ENCODE measurements at places on chromosomes 3 and 15. TPM values are rescaled to one million over a fixed set of nuclear protein-coding genes. Genes with fewer than 3 reads are reported as not detected.

GRCh38 chr15:95134431-95135110 is 903.2 kb downstream of the MCTP2 start:
- H3K36me3 ChIP-seq, result no peaks in the 10 kb centered on the region
- no peaks in the 10 kb centered on the region for H3K27me3 ChIP-seq
- no peaks in the 10 kb centered on the region for H3K4me1 ChIP-seq
- H3K4me3 ChIP-seq, result no peak overlapping the region
- DNase-seq, result no peak

DNA sequence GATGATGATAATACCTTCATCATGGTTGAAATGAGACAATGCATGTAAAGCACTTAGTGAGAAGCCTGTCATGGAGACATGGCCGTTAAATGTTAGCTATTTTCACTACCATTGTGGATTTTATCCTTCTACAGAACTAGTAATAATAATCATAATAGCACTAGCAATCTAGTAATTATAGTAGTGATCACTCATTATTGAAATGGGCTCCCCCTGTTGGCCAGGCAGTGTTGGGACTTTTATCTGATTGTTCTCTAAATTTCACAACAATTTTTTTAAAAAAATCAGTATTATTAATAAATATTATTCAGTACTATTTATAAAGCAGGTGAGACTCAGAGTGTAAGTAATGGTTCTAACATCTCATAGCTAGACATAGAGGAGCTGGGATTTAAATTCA is 396.3 kb downstream of the IL5RA start:
- no peaks in the 10 kb centered on the region for H3K27me3 ChIP-seq
- no peaks in the 10 kb centered on the region for H3K36me3 ChIP-seq
- no peak overlapping the region for H3K4me3 ChIP-seq
- no peaks in the 10 kb centered on the region for H3K4me1 ChIP-seq
- no peak overlapping the region for H3K27ac ChIP-seq
- no peak for DNase-seq

DNA sequence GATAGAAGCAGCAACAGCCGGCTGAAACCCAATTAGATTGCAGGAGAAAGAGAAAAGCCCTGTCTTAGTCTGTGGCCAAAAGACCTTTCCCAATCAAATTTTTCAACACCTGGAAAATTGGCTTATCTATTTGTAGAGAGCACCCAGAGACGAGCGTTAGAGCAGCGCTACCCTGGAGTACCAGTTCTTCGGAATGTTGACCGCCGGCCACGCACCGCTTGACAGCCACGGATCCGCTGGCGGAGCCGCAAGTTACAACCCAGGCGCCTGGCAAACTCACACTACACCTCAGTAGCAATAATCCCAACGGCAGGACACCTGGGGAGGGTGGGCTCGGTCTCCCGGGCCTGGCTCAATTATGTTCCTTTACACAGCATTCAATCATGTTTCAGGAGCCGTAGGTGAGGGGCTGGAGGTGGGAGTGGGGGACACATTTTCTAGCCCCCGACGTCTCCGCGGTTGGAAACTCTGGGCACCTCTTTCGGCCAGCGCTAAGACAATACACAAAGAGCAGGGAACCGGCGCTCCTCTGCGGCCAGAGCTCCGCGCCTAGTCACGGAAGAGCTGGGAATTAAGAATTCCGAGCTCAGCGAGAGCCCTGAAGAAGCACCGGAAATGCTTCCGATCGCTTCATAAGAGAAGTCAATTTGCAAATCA is 1.2 kb downstream of the MB21D2 start:
- H3K4me1 ChIP-seq, result peaks cover 8% of the 10 kb centered on the region
- peak overlapping the region; percentile 93 for H3K27ac ChIP-seq
- no peaks in the 10 kb centered on the region for H3K27me3 ChIP-seq
- no peaks in the 10 kb centered on the region for H3K36me3 ChIP-seq

GRCh38 chr3:42078677-42079076 is 12.5 kb upstream of the TRAK1 start:
- no peaks in the 10 kb centered on the region for H3K27me3 ChIP-seq
- peaks cover 8% of the 10 kb centered on the region for H3K4me1 ChIP-seq
- H3K4me3 ChIP-seq, result no peak overlapping the region
- H3K27ac ChIP-seq, result no peak overlapping the region
- no peaks in the 10 kb centered on the region for H3K36me3 ChIP-seq
- no peak for DNase-seq

DNA sequence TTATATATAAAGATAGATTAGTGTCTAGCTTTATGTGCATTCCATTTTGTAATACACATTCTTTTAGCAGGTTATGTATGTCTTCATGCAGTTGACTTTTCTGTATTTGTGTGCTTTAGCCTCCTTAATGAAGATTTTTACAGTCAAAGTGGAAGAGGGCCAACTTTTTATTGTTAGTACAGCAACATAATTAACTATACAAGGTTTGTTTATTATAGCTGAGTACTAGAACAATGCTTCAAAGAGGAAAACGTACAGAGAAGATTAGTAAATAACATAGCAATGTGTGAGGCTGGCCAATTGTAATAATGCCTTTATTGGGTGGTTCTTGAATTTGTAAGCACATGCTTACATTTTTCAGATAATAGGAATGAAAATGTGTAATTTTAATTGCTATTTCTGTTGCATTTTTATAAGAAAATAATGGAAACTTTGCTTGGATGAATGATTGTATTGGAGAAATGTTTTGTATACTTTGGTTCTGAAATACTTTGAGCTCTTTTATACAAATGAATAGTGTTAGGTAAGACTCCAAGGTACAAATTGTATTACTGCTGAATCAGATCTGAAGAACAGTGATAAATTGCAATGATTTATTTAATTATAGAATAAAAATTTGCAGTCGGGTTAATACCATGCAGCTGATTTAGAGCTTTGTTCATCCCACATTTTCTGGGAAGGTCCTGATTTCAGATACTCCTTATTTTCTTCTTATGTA is 41.4 kb downstream of the UBE2E2 start:
- no peak for DNase-seq
- H3K27ac ChIP-seq, result no peak overlapping the region
- no peak overlapping the region for H3K4me3 ChIP-seq
- no peaks in the 10 kb centered on the region for H3K27me3 ChIP-seq
- H3K4me1 ChIP-seq, result peaks cover 3% of the 10 kb centered on the region

DNA sequence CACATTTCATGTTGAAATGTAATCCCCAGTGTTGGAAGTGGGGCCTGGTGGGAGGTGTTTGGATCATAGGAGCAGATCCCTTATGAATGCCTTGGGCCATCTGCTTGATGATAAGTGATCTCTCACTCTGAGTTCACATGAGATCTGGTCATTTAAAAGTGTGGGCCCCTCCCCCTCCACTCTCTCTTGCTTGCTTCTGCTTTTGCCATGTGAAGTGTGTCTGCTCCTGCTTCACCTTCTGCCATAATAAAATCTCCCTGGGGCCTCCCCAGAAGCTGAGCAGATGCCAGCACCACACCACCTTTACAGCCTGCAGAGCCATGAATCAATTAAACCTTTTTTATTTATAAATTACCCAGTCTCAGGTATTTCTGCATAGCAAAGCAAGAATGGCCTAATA is 14.2 kb upstream of the CD200R1L start:
- no peak overlapping the region for H3K4me3 ChIP-seq
- no peak overlapping the region for H3K27ac ChIP-seq
- H3K27me3 ChIP-seq, result no peaks in the 10 kb centered on the region
- no peak for DNase-seq

GRCh38 chr3:13880811-13881156 is 913 bp upstream of the WNT7A start:
- H3K27ac ChIP-seq, result no peak overlapping the region
- H3K36me3 ChIP-seq, result no peaks in the 10 kb centered on the region
- peaks cover 11% of the 10 kb centered on the region for H3K27me3 ChIP-seq
- H3K4me3 ChIP-seq, result peak overlapping the region; percentile 47
- H3K4me1 ChIP-seq, result peaks cover 10% of the 10 kb centered on the region
- no peak for DNase-seq

DNA sequence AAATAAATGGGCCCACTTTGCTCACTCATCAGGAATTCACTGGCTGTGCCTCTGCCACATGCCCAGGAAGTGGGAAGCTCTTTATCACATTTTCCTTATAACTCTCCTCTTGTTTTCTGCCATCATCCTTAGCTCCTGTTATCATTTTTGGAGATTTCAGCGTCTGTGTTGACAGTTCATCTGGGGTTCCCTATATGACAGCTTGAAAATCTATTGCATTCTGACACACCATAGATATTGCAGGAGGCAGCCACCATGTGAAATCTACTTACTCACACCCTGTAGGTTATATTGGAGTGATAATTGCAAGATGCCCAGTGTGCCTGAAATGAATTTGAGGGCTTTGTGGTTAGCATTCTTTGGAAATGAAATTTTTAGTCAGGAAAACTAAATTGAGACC is 132.9 kb downstream of the RYR3 start:
- H3K4me1 ChIP-seq, result no peaks in the 10 kb centered on the region
- no peak overlapping the region for H3K27ac ChIP-seq
- no peak for DNase-seq
- no peaks in the 10 kb centered on the region for H3K36me3 ChIP-seq
- H3K4me3 ChIP-seq, result no peak overlapping the region

GRCh38 chr3:43838009-43838758 is 147.4 kb downstream of the ABHD5 start:
- DNase-seq, result no peak
- H3K4me3 ChIP-seq, result no peak overlapping the region
- H3K27me3 ChIP-seq, result no peaks in the 10 kb centered on the region
- H3K4me1 ChIP-seq, result no peaks in the 10 kb centered on the region
- H3K36me3 ChIP-seq, result no peaks in the 10 kb centered on the region

- peaks cover 6% of the 10 kb centered on the region for H3K4me1 ChIP-seq
- no peaks in the 10 kb centered on the region for H3K27me3 ChIP-seq
- peak overlapping the region; percentile 100 for H3K4me3 ChIP-seq
Measured at GRCh38 chr3:113747283-113748046, 630 bp downstream of the ATP6V1A start.

- no peaks in the 10 kb centered on the region for H3K36me3 ChIP-seq
- H3K4me1 ChIP-seq, result peaks cover 6% of the 10 kb centered on the region
- H3K27me3 ChIP-seq, result no peaks in the 10 kb centered on the region
- H3K4me3 ChIP-seq, result peak overlapping the region; percentile 76
- no peak for DNase-seq
- peak overlapping the region; percentile 55 for H3K27ac ChIP-seq
Measured at GRCh38 chr3:10116138-10116460, 624 bp downstream of the BRK1 start.

- no peaks in the 10 kb centered on the region for H3K4me1 ChIP-seq
- H3K4me3 ChIP-seq, result no peak overlapping the region
- DNase-seq, result no peak
- H3K36me3 ChIP-seq, result no peaks in the 10 kb centered on the region
- H3K27ac ChIP-seq, result no peak overlapping the region
Measured at GRCh38 chr3:159637883-159638542, 350.6 kb upstream of the IL12A start.

DNA sequence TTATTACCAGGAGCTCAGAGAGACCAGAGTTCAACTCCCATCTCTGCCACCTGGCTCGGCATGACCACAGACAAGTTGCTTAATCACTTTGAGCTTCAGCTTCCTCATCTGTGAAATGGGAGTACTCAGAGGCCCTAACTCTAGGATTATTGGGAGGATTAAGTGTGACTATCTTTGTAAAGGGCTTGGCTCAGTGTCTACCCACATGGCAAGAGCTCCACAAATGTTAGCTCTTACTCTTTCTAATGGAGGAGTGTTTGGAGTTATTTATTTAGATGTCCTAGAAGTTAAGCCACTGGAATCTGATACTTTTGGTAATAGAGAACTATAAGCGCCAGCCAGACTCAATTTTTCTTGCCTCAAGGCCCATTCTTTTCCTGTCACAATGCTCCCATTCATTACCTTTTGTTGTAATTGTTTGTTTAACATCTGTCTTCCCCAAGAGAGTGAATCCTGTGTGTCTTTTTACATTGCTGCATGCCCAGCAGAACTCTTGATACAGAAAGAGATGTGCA is 12.3 kb upstream of the LMCD1 start:
- H3K27ac ChIP-seq, result peak overlapping the region; percentile 86
- H3K4me3 ChIP-seq, result no peak overlapping the region
- peaks cover 12% of the 10 kb centered on the region for H3K4me1 ChIP-seq
- no peaks in the 10 kb centered on the region for H3K27me3 ChIP-seq
- no peaks in the 10 kb centered on the region for H3K36me3 ChIP-seq

GRCh38 chr3:168157099-168157700 is 61.5 kb upstream of the GOLIM4 start:
- DNase-seq, result no peak
- no peaks in the 10 kb centered on the region for H3K36me3 ChIP-seq
- no peak overlapping the region for H3K4me3 ChIP-seq

- no peak for DNase-seq
- no peak overlapping the region for H3K27ac ChIP-seq
Measured at GRCh38 chr15:82056958-82057823, 11.4 kb upstream of the MEX3B start.

DNA sequence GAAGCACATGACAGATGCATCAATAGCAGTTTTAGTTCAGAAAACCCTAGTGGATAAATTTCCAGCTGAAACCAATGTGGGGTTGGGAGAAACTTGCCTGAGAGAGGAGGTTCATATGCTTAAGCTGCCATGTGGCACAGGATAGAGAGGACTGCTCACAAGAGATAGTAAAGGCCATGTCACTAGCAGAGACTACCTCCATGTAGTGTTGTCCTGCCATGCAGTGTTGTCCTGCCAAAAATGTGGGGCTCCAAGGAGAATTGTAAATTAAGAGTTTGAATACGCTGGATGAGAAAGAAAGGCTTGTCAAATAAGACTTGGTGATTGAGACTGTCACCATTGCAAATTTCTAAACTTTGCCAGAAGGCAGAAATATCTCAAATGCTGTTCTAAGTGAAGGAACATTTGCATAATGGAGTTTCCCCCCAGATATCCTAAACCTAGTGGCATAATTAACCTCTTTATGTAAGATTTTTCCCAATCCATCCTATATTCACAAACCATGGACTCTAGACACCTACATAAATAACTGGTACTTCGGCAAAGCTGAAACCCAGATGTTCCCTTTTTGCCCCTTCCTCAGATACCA is 938.3 kb upstream of the ALCAM start:
- no peaks in the 10 kb centered on the region for H3K36me3 ChIP-seq
- DNase-seq, result no peak
- no peak overlapping the region for H3K4me3 ChIP-seq
- H3K27ac ChIP-seq, result no peak overlapping the region

- H3K27ac ChIP-seq, result no peak overlapping the region
- DNase-seq, result no peak
- H3K36me3 ChIP-seq, result no peaks in the 10 kb centered on the region
- no peaks in the 10 kb centered on the region for H3K27me3 ChIP-seq
- H3K4me1 ChIP-seq, result no peaks in the 10 kb centered on the region
Measured at GRCh38 chr3:57999417-58000115, 8.7 kb upstream of the FLNB start.

The CAPN3 gene
- 7.1 TPM for total RNA-seq

The NEO1 gene
- total RNA-seq, result 21.8 TPM

The CPN2 gene
- total RNA-seq, result not detected

The ETV5 gene
- total RNA-seq, result 15.8 TPM

The STAB1 gene
- 363 TPM for total RNA-seq

The SLC28A2 gene
- total RNA-seq, result not detected

The MCCC1 gene
- total RNA-seq, result 10.3 TPM

The CHRM5 gene
- total RNA-seq, result not detected

The DUOXA1 gene
- 4.2 TPM for total RNA-seq

The FRMD4B gene
- total RNA-seq, result 13.5 TPM

The MCTP2 gene
- total RNA-seq, result 25.5 TPM
